Stimulated activated CD8-positive, alpha-beta memory T cell treated with anti-CD3 and anti-CD28 coated beads, Interleukin-4, amount 100 ng/mL, for 1 hour (primary cell): ENCODE measurements at places on chromosomes 3 and 15.

DNA sequence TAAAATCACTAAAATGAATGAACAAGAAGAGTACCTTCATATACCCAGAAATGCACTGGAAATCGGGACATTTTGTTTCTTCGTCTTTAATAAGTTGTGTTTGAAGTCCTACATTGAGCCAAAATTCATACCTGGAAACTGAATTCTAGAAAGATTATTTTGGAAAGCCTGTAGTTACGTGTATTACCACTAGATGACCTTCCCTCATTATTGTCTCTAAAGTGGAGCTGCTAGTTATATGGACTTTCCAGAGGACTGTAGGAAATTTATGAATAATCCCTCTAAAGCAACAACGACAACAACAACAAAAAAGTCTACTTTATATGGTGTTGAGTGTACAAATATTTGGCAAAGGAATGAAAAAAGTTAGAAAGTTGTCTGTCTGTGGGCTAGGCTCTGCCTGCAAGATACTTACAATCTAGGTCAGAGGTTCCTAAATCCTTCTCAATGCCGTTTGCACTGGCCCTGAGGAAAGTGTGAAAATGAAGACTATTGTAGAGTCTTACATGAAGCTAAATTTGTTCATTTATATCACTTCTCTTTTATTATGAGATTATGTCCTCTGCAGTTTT lies 234.8 kb upstream of the NR2E3 start:
- DNase-seq, result no peak

GRCh38 chr3:128546646-128547045 lies 53.6 kb upstream of the GATA2 start:
- no peak for DNase-seq

- no peak for DNase-seq
These were observed 16.2 kb upstream of the ZFYVE19 start for GRCh38 chr15:40790718-40791117.

GRCh38 chr3:61030469-61031035 lies 220.7 kb downstream of the FHIT start:
- DNase-seq, result no peak

GRCh38 chr3:143604402-143605185 lies 243.7 kb downstream of the SLC9A9 start:
- no peak for DNase-seq
